HFF-Myc (cell line): ENCODE measurements at places on chromosomes 13 and 19.

GRCh38 chr13:113509989-113510388 is 19.5 kb upstream of the DCUN1D2 start:
- DNase-seq: no peak

GRCh38 chr13:92074658-92075057 is 676.2 kb downstream of the GPC5 start:
- DNase-seq: no peak

DNA sequence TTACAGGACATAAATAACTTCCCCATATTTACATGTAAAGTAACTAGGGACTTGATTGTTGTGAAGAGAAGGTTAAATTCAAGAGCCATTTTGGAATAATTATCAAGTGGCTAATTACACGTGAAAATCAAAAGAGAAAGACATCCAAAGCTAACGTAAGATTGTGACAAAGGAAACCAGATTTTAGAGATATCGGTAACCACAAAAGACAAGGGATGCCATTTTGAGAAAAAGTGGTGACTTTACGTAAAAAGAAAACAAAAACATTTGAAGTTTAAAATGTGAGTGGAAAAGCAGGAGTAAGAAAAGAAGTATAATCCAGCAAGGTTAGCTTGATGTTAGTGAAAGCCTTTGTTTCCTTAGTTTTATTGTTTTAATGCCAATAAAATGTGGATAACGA is 10.9 kb upstream of the VWA8 start:
- DNase-seq: no peak

- DNase-seq: peak; percentile 51
Measured at GRCh38 chr13:28401303-28402056, 93.4 kb downstream of the FLT1 start.

DNA sequence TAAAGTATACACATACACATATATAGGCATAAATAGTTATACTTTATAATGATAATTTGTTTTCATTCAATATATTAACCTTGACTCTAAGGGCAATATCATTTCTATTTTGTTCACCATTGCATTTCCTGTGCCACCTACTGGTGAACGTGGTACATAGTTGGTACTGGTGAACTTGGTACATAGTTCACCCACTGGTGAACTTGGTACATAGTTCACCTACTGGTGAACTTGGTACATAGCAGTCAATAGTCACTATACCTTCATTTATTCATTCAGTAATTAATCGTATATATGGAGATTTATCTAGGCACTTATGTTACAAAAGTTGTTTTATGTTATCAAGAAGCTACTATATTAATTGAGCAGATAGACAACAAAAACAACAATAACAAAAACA is 172.6 kb upstream of the ATXN8OS start:
- DNase-seq: no peak

DNA sequence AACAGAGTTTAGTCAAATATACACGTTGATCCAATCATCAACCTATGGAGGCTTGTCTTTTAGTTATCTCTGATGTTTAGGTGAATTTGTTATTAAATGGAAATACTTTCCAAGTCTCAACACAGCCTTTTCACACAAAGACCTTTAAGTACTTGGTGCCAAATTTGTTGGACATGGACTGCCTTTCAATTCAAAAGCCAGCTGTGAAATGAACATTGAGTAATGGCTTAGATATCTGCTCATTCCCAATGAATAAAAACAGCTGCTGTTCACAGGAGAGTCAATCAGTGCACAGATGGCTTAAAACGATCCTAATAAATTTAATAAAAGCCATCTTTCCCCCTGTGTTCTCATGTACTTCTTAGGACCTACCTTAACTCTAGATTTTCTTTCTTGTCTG is 19.9 kb upstream of the DHRS12 start:
- DNase-seq: no peak

DNA sequence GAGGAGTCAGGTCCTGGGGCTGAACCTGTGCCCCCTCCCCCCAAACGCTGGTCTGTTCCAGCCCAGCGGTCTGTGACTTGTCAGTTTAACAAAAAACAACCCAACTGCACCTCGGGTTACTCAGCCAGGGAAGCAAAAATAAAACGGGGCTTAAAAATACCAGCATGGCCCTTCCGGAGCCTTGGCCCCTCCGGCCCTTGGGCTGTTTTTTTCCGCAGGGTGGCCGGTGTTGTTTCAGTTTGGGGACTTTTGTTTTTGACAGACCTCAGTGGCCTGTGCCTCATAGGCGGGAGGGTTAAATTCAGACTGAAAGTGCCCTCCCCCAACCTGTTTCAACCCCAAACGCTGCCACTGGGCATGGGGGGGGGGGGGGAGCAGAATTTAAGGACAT is 4.0 kb downstream of the TCF3 start:
- no peak for DNase-seq

GRCh38 chr13:49400755-49401659 is 42.9 kb downstream of the CAB39L start:
- DNase-seq: peak; percentile 14

- DNase-seq: no peak
Measured at GRCh38 chr19:42254850-42255765, at the start of gene ERF. Gene ERF, minus strand, starts transcription at chr19:42255128. Its CDS starts 129 bp downstream, at chr19:42254999.

DNA sequence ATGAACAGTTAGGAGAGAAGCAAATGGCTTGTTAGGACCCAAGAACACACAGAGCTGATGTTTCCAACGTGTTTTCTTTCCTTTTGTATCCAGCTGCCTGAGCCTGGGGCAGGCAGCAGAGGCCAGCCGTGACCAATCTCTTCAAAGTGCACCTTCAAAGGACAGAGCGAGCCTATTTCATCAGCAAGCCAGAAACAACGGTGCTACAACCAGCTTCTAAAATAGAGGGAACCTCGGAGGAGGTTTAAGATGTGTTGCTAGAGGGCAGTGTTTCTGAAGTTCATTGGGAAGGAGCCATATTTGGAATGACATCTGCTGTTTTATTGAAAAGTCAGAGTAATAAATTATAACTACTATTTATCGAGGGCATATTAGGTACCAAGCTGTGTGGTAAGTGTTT is 56.2 kb upstream of the RFC3 start:
- no peak for DNase-seq

DNA sequence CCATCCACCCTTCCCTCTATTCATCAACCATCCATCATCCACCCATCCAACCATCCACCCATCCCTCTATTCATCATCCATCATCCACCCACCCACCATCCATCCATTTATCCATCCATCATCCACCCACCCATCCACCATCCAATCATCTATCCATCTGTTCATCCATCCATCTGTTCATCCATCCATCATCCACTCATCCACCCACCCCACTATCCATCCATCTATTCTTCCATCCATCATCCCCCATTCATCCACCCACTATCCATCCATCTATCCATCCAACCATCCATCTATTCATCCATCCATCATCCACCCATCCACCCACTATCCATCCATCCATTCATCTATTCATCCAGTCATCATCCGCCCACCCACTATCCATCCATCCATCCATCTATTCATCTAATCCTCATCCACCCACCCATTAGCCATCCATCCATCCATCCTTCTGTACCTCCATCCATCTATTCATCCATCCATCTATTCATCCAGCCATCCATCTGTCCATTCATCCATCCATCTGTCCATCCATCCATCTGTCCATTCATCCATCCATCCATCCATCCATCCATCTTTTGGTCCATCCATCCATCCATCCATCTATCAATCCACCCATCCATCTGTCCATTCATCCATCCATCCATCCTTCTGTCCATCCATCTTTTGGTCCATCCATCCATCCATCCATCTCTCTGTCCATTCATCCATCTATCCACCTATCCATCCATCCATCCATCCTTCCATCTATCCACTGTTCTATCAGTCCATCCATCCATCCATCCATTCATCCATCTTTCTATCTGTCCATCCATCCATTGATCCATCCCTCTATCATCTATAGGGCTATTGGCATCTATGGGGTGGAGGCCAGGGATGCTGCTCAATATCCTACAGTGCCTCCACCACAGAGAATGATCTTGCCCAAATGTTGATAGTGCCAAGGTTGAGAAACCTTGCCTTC is 47.5 kb downstream of the CPAMD8 start:
- DNase-seq: no peak

- no peak for DNase-seq
Measured at GRCh38 chr13:55517312-55517711, 1623.4 kb upstream of the PRR20A start.
